ENCODE measurements at places on chromosomes 12 and 14.
A peak's percentile ranks its signal among the peaks of the same experiment; 100 is the strongest.

DNA sequence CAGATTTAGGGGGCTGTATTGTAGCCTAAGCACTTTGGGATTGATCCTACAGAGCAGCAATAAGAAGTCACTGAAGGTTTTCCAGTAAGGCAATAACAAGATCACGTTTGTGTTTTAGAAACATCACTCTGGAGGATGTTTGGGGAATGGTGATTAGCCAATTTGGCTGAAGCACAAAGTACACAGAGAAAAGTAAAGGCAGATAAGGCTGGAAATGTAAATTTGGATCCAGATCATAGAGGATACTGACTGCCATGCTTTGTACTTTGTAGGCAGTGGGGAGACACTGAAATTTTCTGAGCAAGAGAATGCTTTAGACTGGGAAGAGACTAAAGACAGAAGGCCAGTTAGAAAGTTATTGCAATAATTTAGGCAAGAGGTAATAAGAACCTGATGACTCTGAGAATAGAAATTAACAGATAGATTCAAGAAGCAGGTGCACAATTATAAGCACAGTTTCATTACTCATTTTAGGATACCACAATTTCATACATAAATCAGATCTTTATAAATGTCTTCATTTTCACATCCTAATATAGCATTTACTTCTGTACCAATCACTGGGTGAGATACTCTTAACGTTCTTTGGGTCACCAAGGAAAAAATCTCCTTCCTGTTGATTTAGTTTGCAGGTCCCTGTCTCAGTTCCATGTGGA is 314.5 kb upstream of the GARIN6 start:
- no peak for DNase-seq

DNA sequence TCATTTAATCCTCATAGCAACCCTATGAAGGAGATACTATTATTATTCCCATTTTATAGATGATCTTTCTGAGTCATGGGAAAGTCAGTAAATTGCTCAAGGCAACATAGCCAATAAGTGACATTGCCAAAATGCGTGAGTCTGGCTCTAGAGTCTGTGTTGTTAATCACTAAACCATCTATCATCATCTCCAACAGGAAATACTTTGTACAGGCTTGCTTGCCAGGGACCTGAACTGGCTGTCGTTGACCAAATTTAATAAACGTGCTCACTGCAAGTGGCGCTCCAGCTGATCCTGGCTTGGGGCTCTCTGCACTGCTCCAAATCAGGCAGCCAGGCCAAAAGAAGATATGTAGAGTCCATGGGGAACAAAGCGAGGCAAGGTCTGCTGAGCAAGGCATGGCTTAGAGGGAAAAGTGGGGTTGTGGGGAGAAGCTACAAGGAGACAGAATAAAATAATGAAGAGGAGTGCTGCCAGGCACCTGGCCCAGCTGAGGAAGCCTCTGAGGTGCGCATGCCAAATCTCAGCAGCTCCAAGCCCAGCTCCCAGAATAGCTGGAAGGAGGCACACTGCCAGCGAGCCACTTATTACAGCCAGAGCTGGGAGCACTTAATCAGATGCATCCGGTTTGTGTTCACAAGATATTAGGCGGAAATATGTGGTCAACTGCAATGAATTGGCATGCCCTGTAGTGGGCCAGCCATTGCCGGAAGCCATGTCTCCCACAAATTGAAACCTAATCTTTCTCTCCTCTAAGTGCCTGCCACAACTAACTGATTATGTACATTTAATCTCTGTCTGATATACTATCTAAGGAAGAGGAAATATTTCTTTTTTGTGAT is 43.3 kb upstream of the PTPRO start:
- peak; percentile 47 for DNase-seq

GRCh38 chr12:49783917-49784676 is 42.7 kb downstream of the TMBIM6 start:
- peak; percentile 12 for DNase-seq

- DNase-seq: no peak
Observed at GRCh38 chr12:2323532-2324255, 270.9 kb downstream of the CACNA1C start.

GRCh38 chr12:65756956-65757511 is 67.2 kb upstream of the HMGA2 start:
- DNase-seq: no peak

GRCh38 chr12:70615174-70615866 is 21.9 kb downstream of the PTPRB start:
- no peak for DNase-seq
